ENCODE measurements at places on chromosomes 4 and X.

GRCh38 chr4:147496500-147496899, 15.6 kb downstream of the EDNRA start:
- no peak for DNase-seq

- no peak for DNase-seq
These were observed 247.6 kb upstream of the CNKSR2 start for GRCh38 chrX:21126661-21127060.

- no peak for DNase-seq
These were observed 16.9 kb downstream of the AWAT2 start for GRCh38 chrX:70032792-70033191.

DNA sequence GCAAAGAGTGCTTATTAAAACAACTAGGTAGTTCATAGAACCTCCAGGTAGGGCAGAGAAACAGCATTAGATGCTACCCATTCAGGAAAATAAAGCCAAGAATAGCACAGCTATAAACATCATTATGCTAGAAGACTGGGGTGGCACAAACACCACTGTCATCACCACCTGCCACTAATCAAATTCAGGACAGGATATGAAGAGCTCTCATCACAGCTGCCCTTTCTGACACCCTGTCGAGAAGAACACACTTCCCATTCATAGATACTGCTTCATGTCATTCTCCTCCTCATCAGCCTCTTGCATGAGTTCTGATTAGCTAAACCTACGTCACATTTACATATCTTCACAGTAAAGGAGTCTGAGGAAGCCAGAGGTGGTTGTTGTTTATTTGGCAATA, 692.3 kb upstream of the HS3ST1 start:
- DNase-seq: no peak

GRCh38 chr4:86594559-86595425, 677 bp downstream of the PTPN13 start:
- peak; percentile 20 for DNase-seq

GRCh38 chr4:6849691-6850090, 59.9 kb upstream of the TBC1D14 start:
- DNase-seq: no peak

- no peak for DNase-seq
These were observed 17.5 kb upstream of the RFC1 start for GRCh38 chr4:39383690-39384089.

GRCh38 chr4:94551643-94552564, 100.2 kb downstream of the PDLIM5 start:
- DNase-seq: no peak

GRCh38 chrX:2374086-2374485, 126.7 kb downstream of the DHRSX start:
- no peak for DNase-seq

DNA sequence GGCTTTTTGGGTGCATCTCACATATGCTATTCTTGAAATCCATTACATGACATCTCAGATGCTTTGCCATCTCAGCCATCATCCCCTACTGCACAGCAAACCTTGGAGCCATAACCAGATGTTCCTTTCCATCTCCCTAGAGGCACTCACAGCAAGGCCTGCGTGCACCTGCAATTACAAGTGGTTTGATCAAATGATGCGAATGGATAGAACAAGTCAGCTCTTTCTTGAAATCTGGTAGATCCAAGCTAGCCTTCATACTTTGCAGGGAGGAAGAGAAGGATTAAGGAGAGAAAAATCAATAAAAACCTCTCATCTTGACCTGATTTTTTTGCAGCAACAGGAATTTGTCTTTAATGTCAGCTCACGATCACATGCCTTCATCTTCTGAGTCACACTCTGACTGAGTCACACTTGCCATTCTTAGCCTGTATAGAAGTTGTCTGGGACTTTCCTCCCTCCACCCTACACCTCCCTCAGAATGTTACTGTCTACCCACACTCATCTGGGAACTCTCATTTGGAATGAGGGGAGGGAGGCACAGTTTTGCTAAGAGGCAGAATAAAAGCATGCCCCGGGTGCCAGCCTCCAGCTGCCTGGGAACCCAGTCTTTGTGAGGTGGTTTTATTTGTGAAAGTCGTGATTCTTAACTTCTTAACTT, 11.9 kb upstream of the TRIML1 start:
- DNase-seq: no peak

Data from activated T-cell treated with anti-CD3 and anti-CD28 coated beads, Interleukin-2, amount 50 U/mL, for 1 hour (primary cell).